ENCODE measurements at places on chromosomes 6 and 20.

DNA sequence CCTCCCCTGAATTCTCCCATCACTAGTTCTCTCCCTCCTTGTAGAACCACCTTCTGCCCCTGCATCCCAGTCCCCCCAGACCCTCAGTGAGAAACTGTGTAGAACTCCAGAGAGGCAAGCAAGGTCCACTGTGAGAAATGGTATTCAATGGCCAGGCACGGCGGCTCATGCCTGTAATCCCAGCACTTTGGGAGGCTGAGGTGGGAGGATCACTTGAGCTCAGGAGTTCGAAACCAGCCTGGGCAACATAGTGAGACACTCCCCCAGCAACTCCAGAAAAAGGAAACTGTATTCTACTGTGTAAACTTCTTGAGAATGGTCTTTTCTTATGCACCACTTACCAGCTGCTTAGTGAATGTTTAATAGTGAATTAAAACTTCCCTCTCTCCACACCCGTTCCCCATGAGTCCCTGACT is 8.2 kb upstream of the CD83 start:
- DNase-seq = no peak

DNA sequence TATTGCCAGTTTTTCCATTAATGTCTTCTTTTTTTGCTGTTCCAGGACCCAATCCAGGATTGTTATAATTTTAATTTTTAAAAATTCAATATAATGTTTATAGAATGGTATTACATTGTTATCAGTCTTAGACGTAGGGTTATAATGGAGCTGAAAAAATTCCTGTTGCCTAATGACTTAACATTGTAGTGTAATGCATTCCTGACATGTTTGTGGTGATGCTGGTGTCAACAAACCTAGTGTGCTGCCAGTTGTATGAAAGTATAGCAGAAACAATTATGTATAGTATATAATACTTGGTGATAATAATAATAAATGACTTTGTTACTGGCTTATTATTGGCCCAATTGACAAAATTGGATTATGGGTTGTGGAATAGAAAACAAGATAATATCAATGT is 30.4 kb downstream of the KIZ start:
- no peak for DNase-seq

- DNase-seq = no peak
These were observed 8.5 kb downstream of the HSPA1B start for GRCh38 chr6:31836047-31836473.

DNA sequence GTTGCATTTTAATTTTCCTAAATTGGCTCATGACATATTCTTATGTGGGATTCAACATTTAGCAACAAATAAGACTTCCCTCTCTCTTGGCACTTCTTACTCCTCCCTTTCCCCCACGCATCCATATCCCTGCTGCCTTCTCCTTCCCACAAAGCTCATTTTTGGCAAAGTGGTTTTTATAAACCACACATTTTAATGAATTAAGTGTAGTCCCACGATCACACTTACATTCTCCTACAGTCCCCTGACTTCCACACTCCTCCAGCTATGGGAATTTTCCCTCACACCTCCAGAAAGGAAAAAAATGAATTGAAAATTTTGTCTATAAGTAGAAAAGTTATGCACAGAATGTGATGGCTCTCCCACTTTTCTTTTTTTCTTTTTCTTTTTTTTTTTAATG is 345.0 kb downstream of the CD83 start:
- DNase-seq = no peak

- no peak for DNase-seq
These were observed 16.5 kb upstream of the TGM3 start for GRCh38 chr20:2279253-2279779.

DNA sequence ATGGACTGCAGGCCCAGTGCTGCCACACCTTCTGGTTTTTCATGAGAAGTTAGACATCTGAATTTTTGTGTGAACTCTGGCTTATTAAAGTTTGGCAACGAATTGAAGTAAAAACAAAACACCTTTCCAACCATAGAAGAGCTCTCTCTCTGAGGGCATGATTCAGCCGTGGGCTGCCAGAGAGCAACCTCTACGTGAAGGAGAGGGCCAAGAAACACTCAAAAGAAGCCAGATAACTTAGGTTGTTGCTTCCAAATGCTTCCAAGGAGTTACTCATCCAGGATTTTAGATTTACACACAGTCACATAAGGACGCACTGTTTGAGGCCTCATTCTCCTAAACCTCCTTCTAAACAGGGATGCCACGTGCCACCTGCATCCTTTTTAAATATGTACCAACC is 65.5 kb downstream of the NRN1 start:
- DNase-seq = no peak

DNA sequence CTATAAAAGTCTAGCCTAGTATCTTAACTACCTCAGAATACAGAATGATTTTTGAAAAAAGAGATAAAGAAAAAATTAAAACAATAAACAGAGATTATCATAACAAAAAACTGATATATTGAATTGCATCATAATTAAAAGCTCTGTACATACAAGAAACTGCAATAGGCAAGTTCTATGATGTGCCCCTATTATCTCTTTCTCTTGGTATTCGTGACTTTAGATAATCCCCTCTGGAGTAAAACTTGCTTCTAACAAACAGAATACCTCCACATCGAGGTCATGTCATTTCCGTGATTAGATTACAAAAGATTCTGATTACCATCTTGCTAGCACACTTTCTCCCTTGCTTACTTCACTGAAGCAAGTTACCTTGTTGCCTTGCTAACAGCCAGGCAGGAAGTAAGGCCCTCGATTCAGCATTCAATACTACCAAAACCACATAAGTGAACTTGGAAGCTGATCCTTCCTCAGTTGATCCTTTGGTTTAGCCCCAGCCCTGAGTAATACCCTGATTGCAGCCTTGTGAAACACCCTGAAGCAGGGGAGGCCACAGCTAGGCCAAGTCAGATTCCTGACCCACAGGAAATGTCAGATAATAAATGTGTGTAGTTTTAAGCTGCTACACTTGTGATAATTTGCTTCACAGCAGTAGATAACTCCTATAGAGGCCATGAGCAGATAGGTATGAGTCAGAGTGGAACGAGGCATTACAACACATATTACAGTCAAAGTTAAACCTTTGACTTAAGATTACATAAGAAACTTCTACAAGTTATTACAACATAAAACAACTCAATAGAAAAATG is 53.7 kb upstream of the TMX4 start:
- no peak for DNase-seq

Measured in BE2C (cell line).